RPMI8226 (cell line): ENCODE measurements at places on chromosomes 5 and 9.

- no peak for DNase-seq
Measured at GRCh38 chr9:6431038-6431437, 18.0 kb downstream of the UHRF2 start.

DNA sequence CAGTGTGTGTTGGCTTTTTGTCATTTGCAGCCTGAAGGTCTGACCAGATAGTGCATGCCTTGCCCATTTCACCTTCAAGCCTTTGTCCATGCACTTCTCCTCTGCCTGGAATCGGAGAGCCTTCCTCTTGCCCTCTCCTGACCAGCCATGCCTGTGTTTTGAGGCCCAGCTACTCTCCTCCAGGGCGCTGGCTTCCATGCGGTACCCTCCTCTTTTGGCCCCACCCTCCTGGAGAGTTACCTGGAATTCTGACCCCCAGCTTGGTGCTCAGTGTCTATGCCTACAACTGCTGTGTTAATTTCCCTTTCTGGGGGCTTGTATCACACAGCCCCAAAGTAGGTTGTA is 52.5 kb downstream of the CXXC5 start:
- DNase-seq, result no peak

DNA sequence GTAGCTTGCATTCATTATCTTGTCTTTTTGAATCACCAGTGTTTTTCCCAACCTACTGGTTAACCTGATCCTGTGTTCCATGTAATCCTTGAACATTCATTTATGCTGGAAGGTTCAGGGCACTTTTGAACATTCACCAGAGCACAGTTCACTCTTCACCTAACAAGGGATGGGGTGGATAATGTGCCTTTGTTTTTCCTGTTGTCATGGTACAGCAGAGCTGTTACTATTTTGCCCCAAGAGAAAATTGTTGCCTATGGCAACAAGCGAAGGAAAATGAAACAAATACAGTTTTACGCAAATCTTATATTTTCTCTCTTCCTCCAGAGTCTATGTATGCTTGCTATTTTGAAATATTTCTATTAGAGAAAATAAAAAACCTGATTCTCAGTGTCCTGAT is 60.3 kb upstream of the RIOK2 start:
- no peak for DNase-seq

DNA sequence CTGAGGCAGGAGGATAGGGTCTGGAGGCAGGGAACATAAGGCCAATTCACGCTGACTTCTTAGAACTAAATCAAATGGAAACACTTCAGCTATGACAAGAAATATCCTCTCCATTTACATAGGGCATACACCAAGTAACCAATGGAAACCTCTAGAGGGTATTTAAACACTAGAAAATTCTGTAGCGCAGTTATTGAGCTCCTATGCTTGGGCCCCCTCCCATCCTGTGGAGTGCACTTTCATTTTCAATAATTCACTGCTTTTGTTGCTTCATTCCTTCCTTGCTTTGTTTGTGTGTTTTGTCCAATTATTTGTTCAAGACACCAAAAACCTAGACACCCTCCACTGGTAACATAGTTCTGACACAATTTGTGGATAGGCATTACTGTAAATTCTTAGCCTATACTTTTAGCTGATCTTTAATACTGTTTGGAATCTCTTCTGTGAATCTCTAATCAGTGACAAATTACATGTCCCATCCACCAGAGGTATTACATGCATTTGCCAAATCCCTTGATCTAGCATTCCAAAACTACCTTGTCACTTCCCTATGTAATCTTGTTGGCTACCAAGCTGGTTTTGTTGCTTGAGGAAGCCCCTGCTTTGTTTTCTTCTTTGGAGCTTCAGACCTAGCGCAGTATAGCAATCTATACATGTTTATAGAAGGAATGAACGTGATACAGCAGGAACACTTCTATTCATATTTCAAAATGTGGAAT is 61.6 kb downstream of the ST8SIA4 start:
- no peak for DNase-seq

GRCh38 chr5:142782976-142783530 is 12.9 kb downstream of the ARHGAP26 start:
- DNase-seq, result no peak

DNA sequence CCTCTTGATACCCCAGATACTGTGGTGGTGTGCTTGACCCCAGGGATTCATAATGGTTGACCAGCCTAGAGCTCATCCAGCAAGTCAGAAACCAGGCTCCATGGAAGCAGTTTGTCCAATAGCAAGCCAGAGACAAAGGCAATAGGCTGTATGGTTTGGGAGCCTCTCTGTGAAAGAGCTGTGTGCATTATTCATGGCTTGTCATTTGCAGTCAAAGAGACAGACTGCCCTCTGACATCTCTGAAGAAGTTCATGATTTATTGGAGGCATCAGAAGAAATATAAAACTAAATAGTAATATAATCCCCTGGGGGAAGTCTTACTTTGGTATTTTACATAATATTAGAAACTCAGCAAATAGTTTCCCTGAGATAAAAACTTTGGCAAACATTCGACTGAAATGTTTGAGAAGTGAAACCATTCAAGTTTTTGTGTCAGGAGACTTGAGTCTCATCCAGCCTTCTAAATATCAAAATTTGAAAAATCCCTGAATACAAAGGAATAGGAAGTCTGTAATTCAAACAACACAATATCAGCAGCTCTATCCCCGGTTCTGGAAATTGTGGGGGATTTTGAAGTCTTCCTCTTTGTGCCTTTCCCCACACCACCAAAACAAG is 250.3 kb downstream of the ZSWIM6 start:
- DNase-seq, result no peak

GRCh38 chr5:135569755-135570452 is 8.9 kb downstream of the CXCL14 start:
- DNase-seq, result peak; percentile 66

DNA sequence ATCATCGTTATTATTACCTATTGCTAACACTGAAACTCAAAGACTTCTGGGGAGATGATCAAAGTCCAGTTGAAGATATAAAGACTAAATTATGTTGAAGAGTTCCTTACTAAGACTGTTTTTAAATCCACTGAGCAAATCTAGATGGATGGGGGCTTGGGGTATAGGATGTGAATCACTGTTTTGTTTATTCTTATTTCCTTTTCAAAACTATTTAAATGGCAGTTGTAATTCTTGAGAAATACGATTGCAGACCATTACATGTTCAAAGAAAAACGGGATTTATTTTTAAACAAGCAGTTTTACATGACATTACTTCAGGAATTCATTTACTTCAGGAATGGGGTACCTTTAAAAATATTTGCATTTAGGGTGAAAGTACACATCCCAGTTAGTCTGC is 4.3 kb downstream of the RASGRF2 start:
- no peak for DNase-seq

DNA sequence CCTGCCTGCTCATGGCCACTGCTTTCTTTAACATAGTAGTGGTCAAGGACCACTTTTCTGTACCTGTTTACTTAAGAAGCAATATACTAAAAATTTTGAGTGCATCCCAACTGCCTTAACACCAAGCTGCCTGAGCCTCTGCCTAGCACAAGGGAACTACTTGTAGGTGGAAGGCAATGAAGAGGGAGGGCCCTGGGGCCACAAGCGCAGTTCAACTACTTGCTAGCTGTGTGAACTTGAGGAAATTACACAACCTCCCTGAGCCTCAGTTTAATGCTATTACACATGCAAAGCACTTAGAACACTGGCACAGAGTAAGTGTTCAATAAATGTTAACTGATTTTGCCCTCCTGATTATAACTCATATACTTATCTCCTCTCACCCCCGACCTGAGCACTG is 6.3 kb downstream of the ARL15 start:
- DNase-seq, result no peak

DNA sequence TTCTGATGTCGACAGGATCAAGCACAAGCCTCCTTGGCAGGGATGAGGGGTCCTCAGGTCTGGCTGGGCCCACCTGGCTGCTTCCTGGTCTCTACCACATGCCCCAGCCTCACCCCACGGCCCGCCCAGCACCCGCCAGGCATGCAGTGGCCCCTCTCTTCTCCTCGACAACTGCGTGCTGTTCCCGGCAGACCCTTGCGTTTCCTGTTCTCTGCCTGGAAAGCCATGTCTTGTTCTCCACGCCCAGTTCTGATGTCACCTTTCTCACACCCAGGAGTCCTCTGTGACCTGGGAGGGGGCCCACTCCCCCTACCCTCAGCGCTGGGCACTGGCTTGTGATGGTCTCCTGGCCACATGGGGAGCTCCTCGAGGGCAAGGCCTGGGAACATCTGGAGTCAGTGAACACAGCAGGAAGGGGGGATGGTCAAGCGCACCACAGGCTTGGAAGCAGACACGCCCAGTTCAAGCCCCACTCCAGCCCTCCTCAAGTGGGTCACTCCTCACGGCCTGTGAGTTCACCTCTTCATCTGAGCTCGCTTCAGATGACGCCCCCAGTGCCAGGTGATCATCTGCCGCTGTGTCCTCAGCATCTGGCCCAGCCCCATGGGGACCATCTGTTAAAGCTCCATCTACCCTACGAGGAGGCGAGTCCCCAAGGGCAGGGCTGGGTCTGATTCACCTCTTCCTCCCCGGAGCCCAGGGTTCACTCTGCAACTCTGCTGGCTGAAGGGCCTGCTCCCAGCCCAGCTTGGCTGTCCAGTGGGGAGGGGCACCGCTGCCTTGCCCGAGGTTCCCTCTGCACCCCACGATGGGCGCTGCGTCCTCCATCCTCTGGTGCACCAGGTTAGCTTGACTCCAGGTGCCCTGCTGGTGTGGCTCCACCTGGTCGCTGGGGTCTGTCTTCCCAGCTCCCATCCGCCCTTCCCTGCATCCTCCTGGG is 133.2 kb upstream of the PHYKPL start:
- no peak for DNase-seq

DNA sequence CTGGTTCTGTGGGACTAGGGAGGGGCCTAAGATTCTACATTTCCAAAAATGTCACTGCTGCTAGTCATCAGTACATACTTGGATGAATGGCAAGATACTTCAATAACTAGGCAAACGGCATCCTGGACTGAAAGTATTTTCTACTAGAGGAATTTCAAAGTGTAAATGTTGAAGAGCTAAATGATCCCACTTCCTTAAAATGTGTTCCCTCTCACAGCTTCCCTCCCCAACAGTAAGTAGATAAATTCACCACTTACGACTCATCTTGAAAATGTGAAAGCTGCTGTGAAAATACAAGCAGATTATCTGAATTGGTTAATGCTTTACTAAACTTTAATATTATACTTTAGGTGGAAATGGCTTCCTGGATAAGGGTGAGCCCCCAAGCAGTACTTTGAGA is 1571.5 kb upstream of the WWC1 start:
- no peak for DNase-seq

DNA sequence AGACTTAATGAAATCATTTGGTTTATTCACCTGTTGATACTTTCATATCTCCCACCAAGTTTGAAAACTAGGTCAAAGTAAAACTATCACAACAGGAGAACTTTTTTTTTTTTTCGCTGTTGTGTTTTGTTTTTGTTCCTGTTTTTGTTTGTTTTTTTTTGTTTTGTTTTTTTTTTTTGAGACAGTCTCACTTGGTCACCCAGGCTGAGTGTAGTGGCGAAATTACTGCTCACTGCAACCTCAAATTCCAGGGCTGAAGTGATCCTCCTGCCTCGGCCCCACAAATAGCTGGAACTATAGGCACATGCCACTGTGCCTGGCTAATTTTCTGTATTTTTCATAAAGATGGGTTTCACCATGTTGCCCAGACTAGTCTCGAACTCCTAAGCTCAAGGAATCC is 49.3 kb downstream of the MLLT3 start:
- no peak for DNase-seq

DNA sequence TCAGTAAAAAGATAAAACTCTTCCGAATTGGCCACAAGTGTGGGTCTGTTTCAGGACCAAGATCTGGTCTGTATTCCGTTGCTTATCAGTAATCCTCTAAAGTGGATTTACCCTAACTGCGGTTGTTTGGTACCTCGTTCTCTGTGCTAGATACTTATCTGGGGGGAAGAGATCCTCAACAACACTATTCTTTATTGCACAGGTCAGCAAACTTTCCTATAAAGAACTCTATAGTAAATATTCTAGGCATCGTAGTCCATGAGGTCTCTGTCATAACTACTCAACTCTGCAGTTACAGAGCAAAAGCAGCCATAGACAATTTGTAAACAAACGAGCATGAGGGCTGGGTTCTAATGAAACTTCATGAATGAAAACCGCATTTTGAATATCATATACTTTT is 335.8 kb upstream of the KIF2A start:
- no peak for DNase-seq

GRCh38 chr5:68823301-68823700 is 270.5 kb upstream of the SLC30A5 start:
- no peak for DNase-seq

GRCh38 chr5:179599566-179599965 is 23.9 kb downstream of the HNRNPH1 start:
- DNase-seq, result no peak

DNA sequence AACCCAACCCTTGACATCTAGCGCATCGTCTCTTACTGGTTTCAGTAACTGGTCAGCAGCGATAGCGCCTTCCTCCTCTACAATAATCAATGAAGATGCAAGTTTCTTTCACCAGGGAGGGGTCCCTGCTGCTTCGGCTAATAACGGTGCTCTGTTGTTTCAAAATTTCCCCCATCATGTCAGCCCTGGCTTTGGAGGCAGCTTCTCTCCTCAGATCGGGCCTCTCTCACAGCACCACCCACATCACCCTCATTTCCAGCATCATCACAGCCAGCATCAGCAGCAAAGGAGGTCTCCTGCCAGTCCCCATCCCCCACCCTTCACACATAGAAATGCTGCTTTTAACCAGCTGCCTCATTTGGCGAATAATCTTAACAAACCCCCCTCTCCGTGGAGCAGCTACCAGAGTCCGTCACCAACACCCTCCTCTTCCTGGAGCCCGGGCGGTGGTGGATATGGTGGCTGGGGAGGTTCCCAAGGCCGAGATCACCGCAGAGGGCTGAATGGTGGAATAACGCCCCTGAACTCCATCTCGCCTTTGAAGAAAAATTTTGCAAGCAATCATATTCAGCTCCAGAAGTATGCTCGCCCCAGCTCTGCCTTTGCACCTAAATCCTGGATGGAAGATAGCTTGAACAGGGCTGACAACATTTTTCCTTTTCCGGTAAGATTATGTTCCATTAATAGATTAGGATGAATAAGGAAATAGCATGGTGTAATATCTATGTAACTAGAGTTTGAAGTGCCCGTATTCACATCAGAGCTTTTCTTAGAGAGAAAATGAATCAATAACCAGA is 2.2 kb downstream of the CPEB4 start:
- DNase-seq, result peak; percentile 82

GRCh38 chr5:170896779-170897178 is 35.0 kb downstream of the RANBP17 start:
- DNase-seq, result no peak

GRCh38 chr5:158899792-158900191 is 199.9 kb downstream of the EBF1 start:
- no peak for DNase-seq

GRCh38 chr9:101275769-101276250 is 109.0 kb downstream of the BAAT start:
- no peak for DNase-seq

DNA sequence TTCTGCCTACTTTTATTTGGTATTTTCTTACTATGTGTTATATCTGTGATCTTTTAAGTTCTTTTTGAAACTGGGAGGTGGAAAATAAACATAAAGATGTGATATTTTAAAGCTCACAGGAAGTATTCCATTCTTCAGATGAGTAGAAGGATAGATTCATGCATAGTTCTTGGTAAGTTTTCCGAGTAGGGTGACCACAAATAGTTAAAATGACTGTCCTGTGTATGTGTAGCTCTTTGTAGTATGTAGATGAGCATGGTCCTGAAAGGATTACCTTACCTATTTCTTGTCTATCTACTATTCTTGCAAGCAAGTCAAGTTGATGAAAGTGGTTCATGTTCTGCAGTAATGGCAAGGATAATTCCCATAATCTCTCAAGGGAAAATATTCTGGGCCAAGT is 47.7 kb downstream of the SRFBP1 start:
- DNase-seq, result no peak

- DNase-seq, result no peak
Measured at GRCh38 chr9:106403081-106403480, 459.9 kb upstream of the ZNF462 start.

GRCh38 chr9:89372230-89372816 is 54.0 kb downstream of the SECISBP2 start:
- peak; percentile 35 for DNase-seq
